ENCODE measurements at places on chromosomes 1 and 21.

GRCh38 chr1:35564884-35565741 is 7.5 kb downstream of the NCDN start:
- H3K27me3 ChIP-seq: no peaks in the 10 kb centered on the region
- H3K4me3 ChIP-seq: no peak overlapping the region
- H3K27ac ChIP-seq: no peak overlapping the region
- 0 out of 2 replicates have a peak, but pooled peaks cover 6% of the 10 kb centered on the region for H3K4me1 ChIP-seq

DNA sequence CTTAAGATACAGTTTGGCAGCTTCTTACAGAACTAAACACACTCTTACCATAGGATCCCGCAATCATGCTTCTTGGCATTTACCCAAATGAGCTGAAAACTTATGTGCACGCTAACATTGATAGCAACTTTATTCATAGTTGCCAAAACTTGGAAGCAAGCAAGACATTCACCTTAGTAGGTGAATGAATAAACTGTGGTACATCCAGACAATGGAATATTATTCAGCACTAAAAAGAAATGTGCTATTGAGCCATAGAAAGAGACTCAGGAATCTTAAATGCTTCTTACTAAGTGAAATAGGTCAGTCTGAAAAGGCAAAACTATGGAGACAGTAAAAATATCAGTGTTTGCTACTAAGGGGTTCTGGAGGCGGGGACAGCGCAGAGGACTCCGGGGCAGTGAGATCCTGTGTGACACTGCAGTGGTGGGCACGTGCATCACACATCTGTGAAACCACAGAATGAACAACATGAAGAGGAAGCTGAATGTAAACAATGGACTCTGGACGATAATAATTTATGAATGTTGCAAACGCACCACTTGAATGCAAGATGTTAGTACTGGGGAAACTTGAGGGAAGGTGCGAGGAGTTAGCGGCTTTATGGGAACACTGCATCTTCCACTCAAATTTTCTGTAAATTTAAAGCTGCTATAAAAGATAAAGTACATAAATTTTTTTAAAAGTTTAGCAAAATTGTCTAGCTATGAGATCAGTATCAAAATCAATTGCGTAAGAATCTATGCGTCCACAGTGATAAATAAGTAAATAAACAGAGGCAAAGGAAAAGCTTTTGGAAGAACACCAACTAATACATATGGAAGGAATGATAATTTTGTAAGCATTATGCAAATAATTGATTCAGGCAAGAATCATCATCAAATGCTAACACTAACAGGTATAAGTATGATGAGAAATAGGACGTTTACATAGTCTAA is 15.4 kb upstream of the SPATC1L start:
- peaks cover 2% of the 10 kb centered on the region for H3K36me3 ChIP-seq
- H3K27ac ChIP-seq: no peak overlapping the region
- H3K4me3 ChIP-seq: no peak overlapping the region
- no peaks in the 10 kb centered on the region for H3K27me3 ChIP-seq

DNA sequence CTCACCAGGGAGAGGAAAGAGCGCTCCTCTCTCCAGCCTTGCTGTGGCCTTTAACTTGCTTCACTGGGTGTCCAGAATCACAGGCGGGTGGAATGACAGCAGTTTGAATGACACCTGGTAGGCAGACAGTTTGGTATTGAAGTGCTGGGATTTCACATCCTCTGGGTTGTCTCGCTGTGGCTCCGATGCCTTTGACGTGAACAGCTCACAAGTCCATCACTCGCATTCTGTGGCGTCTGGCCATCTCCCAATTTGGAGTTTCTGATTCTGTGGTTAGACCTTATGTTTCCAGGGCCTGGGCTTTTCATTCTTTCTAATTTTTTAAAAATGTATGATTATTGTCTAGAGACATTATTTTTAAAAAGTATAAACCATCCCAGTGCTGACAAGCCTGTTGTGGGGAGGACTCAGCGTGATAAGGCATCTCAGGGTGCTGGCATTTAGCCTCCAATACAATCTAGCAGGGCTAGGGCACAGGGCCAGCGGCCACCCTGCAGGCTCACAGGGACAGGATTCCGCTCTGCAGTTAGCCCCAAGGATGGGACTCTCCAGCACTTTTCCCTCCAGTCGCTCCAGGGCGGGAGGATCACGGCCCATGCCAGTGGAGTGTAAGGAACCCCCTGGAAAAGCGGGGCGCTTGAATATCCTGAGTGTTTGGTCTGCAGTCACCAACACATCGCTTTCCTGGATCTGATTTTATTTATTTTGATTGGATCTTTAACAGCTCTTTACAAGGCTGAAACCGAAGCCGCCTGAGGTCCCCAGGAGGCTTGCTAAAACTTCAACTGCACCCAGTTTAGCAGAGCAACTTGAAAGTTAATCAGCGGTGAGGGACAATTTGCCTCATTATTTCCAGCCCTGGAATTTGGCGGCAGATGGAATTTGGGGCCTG is 178.3 kb downstream of the TRABD2B start:
- no peak overlapping the region for H3K27ac ChIP-seq
- H3K27me3 ChIP-seq: no peaks in the 10 kb centered on the region
- H3K4me1 ChIP-seq: no peaks in the 10 kb centered on the region
- DNase-seq: no peak

GRCh38 chr1:222040121-222040805 is 298.4 kb upstream of the DUSP10 start:
- no peak overlapping the region for H3K27ac ChIP-seq
- H3K4me3 ChIP-seq: no peak overlapping the region
- no peak for DNase-seq

GRCh38 chr1:23167353-23168078 is 1.1 kb downstream of the LUZP1 start:
- H3K36me3 ChIP-seq: no peaks in the 10 kb centered on the region
- H3K27me3 ChIP-seq: no peaks in the 10 kb centered on the region
- H3K4me1 ChIP-seq: peaks cover 4% of the 10 kb centered on the region
- peak overlapping the region; percentile 68 for H3K4me3 ChIP-seq
- DNase-seq: peak; percentile 59
- H3K27ac ChIP-seq: peak overlapping the region; percentile 55

DNA sequence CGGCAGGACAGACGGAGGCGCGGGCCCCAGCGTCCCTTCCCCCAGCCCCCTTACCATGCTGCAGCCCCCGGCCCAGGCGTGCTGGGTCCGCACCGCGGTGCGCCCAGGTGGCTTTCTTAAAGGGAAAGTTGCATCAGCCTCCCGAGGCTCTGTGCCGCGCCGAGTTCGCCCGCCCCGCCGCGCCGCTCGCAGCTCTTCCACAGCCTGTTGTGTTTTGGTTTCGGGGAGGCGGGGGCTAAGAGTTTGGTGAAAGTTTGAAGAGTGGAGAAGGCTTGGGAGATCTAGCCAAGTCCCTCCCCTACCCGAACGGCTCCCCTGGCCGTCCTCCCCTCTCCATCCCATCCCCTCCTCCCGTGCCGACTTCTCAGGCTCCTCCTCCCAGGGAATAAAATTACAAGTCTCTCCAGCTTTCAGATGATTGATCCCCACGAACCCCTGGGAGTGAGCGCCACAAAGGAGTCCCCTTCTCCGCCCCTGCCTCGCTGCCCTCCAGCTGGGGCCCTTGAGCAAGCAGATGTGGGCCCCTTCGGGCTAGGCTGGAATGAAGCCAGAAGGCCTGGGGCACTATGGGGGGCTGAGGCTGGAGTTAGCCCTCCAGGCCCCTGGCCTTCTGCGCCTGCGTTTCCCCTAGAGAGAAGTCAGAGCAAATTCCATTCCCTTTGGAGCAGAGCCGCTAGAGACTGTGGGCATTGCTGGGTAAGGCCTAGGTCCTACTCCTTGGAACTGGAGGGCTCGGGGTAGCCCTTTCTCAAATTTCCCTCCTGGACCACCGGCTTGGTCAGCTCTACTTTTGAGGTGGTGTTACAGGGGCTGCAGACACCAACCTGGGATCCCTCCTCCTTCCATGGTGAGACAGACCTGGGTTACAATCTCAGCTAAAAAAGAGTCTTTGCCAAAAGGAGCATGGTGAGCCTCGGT is at the start of gene SLC6A9:
SLC6A9 (minus strand) TSS at position 211 of the 918 bp plus-strand sequence. CDS start 7,185 bp downstream, outside the sequence.
- peaks cover 17% of the 10 kb centered on the region for H3K4me1 ChIP-seq
- peak within 1 kb of the TSS; percentile 75 for H3K4me3 ChIP-seq
- H3K36me3 ChIP-seq: no peaks in the 10 kb centered on the region
- peak within 1 kb of the TSS; percentile 81 for H3K27ac ChIP-seq

- H3K27me3 ChIP-seq: no peaks in the 10 kb centered on the region
- H3K4me1 ChIP-seq: peaks cover 21% of the 10 kb centered on the region
- H3K36me3 ChIP-seq: no peaks in the 10 kb centered on the region
- DNase-seq: peak; percentile 60
- H3K27ac ChIP-seq: peak overlapping the region; percentile 74
These were observed 18.5 kb downstream of the LRRC41 start for GRCh38 chr1:46284597-46285564.

- H3K4me1 ChIP-seq: peaks cover 60% of the 10 kb centered on the region
- peak; percentile 38 for DNase-seq
- peak within 1 kb of the TSS; percentile 62 for H3K4me3 ChIP-seq
These were observed at the start of gene SCMH1 for GRCh38 chr1:41241749-41242341. SCMH1 (minus strand) TSS chr1:41242306; CDS start chr1:41186133, 56,173 bp downstream.

DNA sequence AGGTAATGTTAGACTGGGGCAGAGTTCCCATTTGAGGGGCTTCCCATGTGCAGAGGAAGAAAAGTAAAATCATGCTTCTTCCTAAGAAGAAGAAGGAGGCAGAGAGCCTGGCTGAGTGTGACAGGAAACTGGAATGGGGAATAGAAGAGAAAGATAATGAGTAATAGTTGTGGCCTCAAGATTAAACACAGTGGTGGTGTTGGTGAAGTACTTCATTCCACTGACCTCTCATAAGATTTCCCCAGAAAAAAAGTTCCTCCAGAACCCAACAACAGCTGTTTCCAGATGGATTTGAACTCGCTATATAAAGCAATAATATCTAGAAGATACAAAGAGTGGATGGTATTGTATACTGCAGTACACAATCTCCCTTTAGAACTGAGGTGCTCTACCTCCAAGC is 13.0 kb downstream of the RGS1 start:
- H3K4me3 ChIP-seq: no peak overlapping the region
- DNase-seq: no peak
- H3K36me3 ChIP-seq: no peaks in the 10 kb centered on the region
- no peak overlapping the region for H3K27ac ChIP-seq
- no peaks in the 10 kb centered on the region for H3K4me1 ChIP-seq
- H3K27me3 ChIP-seq: no peaks in the 10 kb centered on the region

- no peaks in the 10 kb centered on the region for H3K27me3 ChIP-seq
- DNase-seq: no peak
- H3K27ac ChIP-seq: no peak overlapping the region
These were observed 14.0 kb upstream of the S100B start for GRCh38 chr21:46618738-46619379.

DNA sequence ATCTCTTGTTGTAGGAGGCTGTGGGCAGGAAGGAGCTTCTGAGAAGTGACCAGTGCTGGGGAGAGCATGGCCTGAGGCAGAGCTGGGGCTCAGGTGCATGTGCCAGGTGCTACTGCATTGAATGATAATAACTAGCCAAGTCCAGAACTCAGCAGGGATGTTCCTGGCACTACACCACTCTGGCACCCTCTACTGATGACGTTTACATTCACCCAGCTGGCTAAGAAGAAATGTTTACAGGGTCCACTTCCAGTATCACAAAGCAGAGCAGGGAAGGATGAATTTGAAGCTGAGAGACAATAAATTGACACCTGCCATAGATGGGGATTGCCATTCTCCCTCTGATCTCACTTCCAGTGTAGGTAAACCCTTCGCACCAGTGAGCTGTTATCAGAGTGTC is 411.8 kb downstream of the SETD4 start:
- DNase-seq: no peak
- no peak overlapping the region for H3K27ac ChIP-seq
- no peak overlapping the region for H3K4me3 ChIP-seq
- no peaks in the 10 kb centered on the region for H3K27me3 ChIP-seq

DNA sequence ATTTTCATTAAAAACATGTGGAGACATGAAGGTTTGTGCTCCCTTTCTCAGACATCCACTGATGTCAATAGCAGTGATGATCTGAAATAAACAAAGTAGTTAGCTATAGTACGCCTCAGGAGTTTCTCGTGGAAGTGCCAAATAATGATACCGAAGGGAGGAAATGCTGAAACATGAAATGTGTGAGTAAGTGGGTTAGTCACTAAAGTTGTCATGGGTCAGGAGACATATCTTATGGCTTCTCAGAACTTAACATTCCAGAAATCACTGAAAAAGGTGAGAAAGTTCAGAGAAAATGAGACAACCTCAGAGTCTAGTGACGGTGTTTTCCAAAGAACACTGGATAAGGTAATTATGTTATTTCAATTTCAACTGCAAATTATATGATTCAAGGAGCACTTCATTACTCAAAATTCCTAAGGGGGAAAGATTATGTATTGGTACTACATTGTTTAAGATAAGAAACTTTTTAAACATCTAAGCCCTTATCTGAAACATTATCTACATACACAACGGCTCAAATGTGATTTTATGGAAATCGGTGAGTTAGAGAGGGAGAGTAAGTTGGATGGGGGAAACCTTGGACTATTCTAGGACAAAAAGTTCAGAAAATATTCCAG is 20.6 kb downstream of the NIBAN1 start:
- no peak overlapping the region for H3K4me3 ChIP-seq
- H3K27me3 ChIP-seq: no peaks in the 10 kb centered on the region
- peaks cover 16% of the 10 kb centered on the region for H3K4me1 ChIP-seq
- no peak overlapping the region for H3K27ac ChIP-seq
- no peaks in the 10 kb centered on the region for H3K36me3 ChIP-seq
- DNase-seq: no peak

GRCh38 chr1:108043707-108044106 is 78.7 kb upstream of the VAV3 start:
- H3K36me3 ChIP-seq: no peaks in the 10 kb centered on the region
- DNase-seq: no peak
- no peak overlapping the region for H3K4me3 ChIP-seq
- peaks cover 10% of the 10 kb centered on the region for H3K4me1 ChIP-seq
- H3K27me3 ChIP-seq: no peaks in the 10 kb centered on the region

Data from Caco-2 (cell line).